ENCODE measurements at places on chromosomes 16 and 17. TPM values are rescaled to one million over a fixed set of nuclear protein-coding genes. Genes with fewer than 3 reads are reported as not detected.

Gene CNGB1
- total RNA-seq, result not detected

- no peak for DNase-seq
Observed at GRCh38 chr16:57711-58110, 4.1 kb downstream of the SNRNP25 start.

DNA sequence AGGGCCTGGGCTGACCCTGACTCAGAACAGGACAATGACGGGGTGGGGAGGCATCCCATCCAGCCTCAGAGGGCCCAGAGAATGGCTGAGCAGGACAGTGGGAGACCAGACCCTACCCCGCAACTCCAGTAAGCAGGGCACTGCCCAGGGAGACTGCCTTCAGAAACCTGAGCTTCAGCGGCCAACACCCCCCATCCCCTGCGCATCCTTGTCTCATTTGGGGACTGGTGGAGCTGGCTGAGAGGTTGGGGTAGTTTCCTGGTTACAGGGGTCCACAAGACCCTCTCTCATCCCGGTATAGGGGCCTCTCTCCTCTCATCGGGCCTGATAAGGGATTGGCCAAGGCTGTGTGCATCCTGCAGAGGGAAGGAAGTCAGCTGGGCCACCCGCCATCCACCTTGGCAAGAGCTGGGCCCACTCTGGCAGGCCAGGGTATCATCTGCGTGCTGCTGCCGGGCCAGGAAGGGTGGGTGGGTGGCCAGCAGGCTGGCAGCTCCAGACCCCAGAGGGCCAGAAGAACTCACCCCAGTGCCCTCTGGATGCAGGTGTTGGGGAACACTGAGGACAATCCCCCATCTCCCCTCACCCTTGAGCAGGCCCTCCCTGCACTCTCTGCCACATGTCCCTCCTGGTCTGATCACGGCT, 229.1 kb downstream of the KATNIP start:
- DNase-seq, result no peak

Gene RRAD
- total RNA-seq, result 39.7 TPM

Gene SMPD3
- 81.4 TPM for total RNA-seq

DNA sequence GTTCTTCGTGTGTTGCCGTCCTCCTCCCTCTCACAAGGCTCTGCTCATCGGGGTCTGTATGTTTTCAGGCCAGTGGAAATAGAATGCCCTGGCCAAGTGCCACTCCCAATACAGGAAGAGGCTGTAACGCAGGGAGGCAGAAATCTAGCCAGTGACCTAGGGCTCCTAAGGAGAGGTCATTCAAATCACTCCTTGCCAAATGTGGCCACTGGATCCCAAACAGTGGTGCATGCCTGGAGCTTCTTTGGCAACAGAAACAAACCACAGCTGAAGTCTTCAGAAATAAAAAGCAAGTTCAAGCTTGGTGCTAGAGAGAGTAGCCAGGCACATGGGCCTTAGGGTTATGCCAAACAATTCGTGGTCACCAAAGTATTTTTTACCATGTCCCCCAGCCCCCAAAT, 66.1 kb downstream of the SMG6 start:
- no peak for DNase-seq

Gene PIEZO1
- total RNA-seq, result 81.7 TPM

Gene KRT13
- total RNA-seq, result 16.2 TPM

Gene CES3
- total RNA-seq, result 2.9 TPM

DNA sequence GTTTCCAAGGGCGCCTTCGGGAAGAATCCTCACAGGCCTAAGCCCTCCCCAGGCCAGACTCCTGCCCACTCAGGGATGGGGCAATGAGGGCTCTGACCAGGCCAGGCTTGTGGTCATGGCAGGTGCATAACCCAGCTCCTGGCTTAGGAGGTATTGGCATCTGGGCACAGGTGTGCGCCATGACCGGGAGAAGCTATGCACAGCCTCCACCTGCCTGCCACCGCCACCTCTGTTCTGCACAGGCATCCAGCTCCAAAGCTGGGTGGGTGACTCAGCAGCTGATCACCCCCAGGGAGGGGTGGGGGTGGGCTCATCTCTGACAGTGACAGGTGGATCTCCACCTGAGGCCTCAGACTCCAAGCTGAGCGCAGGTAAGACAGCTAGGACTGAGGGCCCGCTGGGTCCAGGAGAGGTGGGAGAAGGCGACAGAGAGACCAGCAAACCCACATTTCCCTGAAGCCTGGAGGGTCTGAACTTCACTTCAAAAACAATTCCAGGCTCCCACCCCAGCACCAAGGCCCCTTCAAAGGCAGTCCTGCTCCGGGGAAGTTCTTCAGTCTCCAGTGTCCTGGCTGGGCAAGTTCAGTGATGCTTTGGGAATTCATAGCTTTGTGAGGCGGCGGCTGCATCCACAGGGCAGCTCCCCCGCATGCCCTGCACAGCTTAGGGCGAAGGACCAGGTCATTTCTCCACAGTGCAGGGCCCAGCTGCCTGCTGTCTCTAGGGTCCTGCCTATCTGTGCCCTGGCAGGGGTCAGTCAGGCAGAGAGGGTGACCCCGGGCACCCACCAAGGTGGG, 121.6 kb upstream of the SMURF2 start:
- no peak for DNase-seq

- DNase-seq, result no peak
Observed at GRCh38 chr16:28193530-28194423, 18.0 kb downstream of the XPO6 start.

Gene TMEM132E
- total RNA-seq, result not detected

Gene USP32
- total RNA-seq, result 32.6 TPM

GRCh38 chr16:88703486-88704309, 2.5 kb downstream of the RNF166 start:
- DNase-seq, result peak; percentile 59

Gene CTRB2
- total RNA-seq, result not detected

- no peak for DNase-seq
Observed at GRCh38 chr16:64352246-64352645, 769.6 kb downstream of the CDH11 start.

DNA sequence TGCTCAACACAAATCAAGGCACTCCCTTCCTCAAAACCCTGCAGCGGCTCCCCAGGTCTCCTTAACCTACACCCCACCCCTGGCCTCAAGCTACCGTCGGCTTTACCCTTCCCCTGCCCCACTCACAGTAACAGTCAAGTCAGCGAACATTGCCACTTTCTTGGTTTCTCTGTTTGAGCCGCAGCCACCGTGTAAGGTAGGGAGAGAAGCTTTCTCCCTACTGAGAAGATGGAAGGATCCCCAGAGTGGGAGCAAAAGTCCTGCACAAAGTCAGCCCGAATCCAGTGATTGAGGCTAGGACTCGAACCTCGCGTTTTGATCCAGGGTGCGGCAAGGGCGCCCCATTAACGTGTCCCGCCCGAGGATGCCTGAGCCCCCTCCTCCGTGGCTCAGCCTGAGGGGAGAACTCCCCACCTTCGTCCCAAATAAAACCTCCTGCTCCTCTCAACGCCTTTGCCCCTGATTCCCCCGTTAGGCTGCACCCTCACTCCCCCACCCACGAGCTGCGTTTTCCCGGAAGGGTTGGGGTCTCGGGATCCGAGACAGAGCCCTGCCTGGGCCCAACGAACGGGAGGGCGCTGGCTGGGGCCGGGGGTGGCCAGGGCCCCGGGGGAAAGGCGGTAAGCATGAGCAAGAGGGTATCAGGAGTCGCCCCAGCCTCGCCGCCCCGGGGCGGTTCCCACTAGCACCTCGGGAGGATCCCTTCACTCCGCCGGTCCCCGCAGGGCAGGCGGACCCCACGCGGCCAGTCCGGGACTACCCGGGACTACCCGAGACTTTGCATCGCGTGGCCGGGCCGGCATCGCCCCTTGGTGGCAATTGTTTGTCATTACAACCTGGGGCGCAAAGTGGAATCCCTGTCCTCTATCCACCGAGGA, 9.9 kb upstream of the NAGS start:
- DNase-seq, result peak; percentile 84

- no peak for DNase-seq
Observed at GRCh38 chr17:82632451-82632850, 15.8 kb downstream of the WDR45B start.

DNA sequence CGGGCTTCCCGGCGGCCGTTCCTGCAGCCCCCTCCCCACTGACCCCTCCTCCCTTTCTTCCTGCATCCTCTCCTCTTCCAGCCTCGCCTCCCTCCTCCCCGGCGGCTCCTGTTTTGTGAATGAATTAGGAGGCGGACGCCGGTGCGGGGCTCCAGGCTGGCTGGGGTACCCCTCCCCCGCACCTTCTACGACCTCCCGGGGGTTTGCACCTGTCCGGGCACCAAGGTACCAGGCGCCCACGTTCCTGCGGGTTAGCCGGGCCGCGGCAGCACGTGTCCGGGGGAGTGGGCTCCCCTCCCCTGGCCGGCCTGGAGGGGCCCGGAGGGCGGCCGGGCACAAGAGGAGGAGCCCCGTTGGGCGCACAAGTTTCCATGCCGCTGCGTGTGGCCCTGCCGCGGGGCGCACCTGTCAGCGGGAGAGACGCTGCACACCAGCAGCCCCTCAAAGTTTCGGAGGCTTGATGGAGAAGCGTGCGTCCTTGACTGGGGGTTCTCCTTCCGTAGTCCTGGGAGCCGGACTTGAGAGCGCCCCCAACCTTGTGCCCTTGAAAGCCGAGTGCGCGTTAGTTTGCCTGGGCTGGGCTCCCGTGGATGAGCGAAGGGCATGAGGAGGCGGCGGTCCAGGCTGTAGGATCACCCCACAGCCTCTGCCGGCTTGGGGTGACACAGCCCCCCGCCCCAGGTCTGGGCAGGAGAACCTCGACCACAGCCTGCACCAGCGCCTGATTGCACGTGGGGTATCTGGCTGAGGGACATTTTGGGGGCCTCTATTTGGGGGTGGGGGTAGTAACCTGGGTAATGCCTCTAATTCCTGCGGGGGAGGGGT, 1.2 kb downstream of the HAS3 start:
- peak; percentile 47 for DNase-seq

DNA sequence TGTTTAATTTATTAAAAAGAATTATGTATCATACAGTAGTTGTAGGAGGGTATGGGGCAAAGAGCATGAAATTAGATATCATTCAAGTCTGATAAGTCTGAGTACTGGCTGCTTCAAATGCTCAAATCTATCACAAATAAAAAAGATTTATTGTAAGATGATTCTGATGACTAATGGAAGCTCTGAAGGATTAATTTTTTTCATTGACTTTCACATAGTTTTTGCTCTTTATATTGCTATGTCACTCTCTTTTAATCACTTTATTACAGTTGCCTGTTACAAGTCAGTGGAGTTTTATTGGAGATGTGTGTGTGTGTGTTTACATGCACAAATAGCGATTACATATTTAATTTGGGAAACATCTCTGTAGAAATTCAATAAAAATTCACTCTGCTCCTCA, 15.0 kb downstream of the MAP2K4 start:
- no peak for DNase-seq

- DNase-seq, result no peak
Observed at GRCh38 chr17:81234506-81234855, 4.4 kb downstream of the TEPSIN start.
